Panc1 (cell line): ENCODE measurements at places on chromosomes 7 and 10. TPM values are rescaled to one million over a fixed set of nuclear protein-coding genes. Genes with fewer than 3 reads are reported as not detected.

- DNase-seq: no peak
Observed at GRCh38 chr7:157564517-157565177, 227.8 kb downstream of the DNAJB6 start.

Gene PNLIPRP3
- not detected for total RNA-seq

Gene LEP
- total RNA-seq: not detected

- no peak for DNase-seq
Observed at GRCh38 chr7:18177129-18177814, 149.6 kb upstream of the PRPS1L1 start.

GRCh38 chr10:133275684-133276092 lies 980 bp downstream of the ADAM8 start:
- no peak for DNase-seq

DNA sequence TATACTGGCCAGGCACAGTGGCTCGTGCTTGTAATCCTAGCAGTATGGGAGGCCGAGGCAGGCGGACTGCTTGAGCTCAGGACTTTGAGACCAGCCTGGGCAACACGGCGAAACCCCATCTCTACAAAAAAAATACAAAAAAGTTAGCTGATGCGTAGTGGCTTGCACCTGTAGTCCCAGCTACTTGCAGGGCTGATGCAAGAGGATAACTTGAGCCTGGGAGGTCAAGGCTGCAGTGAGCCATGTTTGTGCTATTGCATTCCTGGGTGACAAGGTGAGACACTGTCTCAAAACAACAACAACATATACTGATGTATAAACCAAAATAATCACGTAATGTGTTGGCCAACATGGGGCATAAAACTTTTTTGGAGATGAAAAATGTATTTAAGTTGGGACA lies 6.4 kb upstream of the NPM3 start:
- DNase-seq: no peak

- no peak for DNase-seq
Observed at GRCh38 chr7:94288096-94288495, 106.6 kb upstream of the COL1A2 start.

DNA sequence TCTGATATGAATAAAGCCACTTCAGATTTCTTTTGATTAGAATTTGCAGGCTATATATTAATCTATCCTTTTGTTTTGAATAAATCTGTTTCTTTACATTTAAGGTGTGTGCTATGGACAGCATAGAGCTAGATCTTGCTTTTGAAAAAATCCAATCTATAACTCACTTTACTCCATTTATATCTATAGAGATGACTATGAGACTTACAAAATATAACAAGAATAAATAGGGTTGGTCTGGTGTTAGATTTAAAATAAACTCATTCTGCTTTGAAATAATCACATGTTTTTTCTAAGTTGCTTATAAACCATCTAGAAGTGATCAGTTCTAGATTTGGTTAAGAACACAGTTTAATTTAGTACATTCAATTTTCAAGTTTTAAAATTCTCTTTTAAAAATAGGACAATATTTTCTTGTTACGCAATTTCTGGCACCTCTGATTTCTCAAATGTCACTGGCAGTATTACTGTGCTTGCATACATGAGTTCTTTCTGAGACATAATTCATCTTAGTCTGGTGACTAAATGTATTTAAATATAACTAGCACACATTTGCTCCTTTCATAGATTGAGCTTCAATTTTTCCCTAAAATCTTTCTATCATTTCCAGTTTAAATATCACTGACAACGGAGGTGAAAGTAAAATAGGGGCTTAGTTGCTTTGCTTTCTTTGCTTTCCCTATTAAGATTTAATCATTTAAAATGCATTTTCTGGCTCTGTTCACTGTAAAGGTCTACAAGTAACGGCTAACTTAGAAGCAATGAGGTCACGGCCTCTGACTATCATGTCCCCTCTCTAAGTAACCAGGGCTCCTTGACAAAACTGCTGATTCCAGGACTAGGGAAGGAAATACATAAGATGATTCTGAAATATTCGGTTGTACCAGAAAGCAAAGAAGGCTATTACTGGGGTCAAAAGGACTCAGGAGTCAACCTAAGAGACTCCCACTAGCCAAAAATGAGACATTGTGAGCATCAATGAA lies 89.3 kb downstream of the ICA1 start:
- DNase-seq: no peak

Gene FAM237B
- total RNA-seq: not detected

DNA sequence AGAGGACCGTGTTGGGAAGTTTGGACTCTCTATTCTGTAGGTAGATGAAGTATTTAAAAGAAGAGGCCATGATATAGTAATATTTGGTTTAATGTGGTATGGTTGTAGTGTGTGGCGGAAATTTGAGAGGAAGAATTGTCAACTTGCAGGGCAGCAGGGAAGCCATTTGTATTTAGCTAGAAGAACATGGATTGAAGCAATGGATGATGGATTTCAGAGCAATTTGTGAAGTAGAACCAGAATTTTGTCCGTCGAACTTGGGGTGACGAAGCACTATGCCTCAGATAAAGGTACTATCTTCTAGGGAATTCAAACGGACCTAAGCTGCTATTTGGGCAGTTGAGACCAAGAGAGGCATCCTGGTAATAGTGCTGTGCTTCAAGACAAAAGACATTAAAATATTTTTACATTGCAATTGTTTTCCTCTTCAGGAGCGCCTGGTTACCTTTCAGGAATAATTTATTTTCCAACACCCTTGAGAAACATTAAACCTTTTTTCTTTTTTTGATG lies 615 bp upstream of the WBP1L start:
- no peak for DNase-seq

Gene VWA2
- 0.77 TPM for total RNA-seq

- no peak for DNase-seq
Observed at GRCh38 chr7:129989466-129989865, 36.7 kb upstream of the UBE2H start.

Gene TCAF2
- 0.28 TPM for total RNA-seq

DNA sequence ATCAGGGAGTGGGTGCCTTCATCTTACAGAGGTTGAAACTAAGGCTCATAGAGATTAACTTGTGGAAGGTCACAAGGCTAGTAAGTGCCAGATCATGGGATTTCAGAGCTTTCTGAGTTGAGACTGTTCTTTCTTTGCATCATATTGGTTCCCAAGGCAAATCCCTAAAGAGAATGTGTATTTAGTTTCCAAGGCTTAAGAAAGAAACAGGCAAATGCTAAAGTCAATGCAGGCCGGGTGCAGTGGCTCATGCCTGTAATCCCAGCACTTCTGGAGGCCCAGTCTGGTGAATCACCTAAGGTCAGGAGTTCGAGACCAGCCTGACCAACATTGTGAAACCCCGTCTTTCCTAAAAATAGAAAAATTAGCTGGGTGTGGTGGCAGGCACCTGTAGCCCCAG lies 19.8 kb downstream of the CDK1 start:
- DNase-seq: no peak

Gene WNT2
- not detected for total RNA-seq

Gene ABCC2
- 6.5 TPM for total RNA-seq

DNA sequence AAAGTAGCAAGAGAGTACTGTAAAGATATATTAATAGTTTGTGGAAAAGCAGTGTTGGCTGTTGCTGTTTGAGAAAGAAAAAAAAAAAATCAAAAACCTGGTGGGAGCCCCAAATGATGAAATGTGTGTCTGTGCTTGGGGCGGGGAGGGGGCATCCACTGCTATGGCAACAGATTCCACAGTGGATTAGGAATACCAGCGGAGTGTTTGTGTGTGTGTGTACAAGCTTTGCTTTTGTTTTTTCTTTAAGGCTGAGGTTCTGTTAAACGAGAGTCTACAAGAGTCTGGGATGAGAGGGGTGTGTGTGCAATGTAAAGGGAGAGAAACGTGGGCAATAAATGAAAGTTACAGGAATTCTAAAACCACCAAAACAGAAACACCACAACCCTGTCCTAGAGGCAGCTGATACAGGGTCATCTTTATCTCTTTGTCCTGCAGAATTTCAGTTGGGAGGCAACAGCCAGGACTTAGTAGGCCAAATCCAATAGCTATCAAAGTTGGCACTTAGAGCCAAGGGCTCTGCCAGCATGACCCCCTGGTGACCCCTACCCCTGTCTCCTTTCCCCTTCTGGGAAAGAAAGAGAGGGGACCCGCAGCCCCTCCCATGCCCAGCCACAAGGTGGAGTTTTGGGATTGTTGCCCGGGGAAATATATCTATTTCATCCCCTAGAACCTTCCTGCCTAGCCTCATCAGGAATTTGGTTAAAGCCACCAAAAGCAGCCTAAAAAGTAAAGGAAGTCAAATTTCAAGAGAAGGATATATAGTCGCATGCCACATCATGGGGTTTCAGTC lies 85.4 kb downstream of the OSBPL3 start:
- DNase-seq: no peak

Gene FKBP6
- total RNA-seq: not detected

DNA sequence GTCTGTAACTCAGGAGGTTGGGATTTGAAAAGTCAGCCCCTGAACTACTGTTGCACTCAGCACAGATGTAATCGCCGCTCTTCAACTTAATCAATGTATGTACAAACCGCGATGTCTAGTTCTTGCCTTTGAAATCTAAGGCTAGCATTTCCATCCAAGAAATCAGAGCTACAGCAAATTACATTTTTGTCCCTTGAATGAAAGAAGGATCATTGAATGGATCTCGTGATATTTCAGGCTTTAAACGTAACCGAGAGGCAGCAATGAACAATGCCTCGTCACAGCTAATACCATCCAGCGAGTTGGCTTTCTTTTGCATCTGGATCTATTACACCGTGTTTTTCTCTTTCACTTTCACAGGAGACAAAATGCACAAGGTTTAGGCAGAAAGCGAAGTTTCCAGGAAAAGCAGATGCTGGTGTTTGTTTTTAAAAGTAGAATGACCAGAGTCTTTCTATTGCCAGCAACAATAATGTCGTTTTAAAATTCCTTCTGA lies 5.5 kb downstream of the SKIDA1 start:
- DNase-seq: no peak

DNA sequence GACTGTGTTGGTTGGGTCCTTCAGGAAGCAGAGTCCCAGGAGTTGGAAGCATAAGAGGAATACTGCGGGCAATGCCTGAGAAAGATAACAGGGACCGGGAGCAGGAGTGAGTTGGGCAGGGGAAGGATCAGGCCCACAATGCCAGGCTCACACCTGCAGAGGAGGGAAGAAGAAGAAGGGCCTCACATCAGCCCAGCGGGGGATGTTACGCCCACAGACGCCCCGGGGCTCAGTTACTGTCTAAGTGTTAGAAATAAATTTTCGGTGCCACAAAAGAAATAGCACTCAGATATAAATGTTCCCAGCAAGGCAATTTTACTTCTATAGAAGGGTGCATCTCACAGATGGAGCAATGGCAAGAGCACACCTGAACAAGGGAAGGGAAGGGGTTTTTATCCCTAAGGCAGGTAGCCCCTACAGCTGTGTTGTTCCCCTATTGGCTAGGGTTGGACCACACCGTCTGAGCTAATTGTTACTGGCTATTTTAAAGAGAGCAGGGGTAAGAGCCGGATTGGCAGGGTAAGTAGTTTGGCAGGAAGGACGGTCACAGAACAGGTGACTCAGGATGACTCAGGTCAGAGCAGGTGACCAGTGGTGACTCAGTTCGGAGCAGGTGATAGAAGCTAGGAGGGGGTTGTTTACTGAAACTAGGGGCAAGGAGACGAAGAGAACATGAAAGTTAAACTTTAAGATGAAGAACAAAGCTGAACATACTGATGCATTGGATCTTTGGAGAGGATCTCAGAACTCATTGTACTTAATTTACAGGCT lies at the start of gene NOS3:
Gene NOS3 (plus strand): TSS at position 602 of the 771 bp plus-strand sequence. CDS start 2,787 bp downstream, outside the sequence.
- DNase-seq: no peak

Gene DNA2
- total RNA-seq: 29.0 TPM

- DNase-seq: no peak
Observed at GRCh38 chr7:91949221-91950009, 8.8 kb downstream of the AKAP9 start.

GRCh38 chr10:63132651-63133055 lies 475 bp upstream of the NRBF2 start:
- DNase-seq: no peak

DNA sequence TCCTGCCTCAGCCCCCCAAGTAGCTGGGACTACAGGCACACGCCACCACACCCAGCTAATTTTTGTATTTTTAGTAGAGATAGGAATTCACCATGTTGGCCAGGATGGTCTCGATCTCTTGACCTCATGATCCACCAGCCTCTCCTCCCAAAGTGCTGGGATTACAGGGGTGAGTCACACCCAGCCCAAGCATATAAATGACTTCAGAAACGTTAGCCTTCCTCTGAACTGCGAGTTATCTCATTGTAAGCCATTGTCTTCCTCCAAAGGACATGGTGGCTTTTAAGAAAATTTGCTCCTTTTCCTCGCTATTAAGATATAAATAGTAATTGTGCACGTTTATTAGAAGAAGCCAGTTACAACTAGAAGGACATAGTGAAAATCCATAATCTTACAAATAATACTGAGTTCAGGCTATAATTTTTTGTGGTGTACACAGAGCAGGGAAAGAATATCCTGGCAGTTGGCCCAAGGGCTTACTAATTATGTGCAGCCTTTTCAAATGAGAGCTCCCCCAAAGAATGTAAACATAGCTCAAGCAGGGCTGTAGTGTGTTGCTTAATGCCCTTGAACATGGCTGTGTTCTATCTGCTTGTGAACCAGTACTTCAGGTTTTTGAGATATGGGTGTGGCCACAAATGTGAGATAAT lies 495.8 kb downstream of the PARD3 start:
- DNase-seq: no peak

DNA sequence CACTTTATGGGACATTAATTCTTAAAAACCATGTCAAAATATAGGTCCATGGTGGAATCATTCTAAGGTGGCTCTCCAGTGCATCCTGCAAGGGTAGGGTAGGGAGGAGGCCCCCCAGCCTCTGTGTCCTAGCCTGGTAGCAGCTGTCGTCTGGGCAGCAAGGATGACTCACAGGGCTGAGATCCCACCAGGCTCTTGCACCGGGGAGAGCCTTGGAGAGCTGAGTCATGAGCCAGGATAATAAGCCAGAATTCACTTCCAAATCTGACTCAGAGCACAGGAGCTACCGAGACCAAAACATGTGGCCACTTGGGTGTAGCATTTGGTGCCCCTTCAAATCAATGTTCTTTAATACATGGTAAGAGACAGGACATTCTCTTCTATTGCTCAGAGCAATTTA lies 298.5 kb downstream of the NEBL start:
- DNase-seq: no peak

DNA sequence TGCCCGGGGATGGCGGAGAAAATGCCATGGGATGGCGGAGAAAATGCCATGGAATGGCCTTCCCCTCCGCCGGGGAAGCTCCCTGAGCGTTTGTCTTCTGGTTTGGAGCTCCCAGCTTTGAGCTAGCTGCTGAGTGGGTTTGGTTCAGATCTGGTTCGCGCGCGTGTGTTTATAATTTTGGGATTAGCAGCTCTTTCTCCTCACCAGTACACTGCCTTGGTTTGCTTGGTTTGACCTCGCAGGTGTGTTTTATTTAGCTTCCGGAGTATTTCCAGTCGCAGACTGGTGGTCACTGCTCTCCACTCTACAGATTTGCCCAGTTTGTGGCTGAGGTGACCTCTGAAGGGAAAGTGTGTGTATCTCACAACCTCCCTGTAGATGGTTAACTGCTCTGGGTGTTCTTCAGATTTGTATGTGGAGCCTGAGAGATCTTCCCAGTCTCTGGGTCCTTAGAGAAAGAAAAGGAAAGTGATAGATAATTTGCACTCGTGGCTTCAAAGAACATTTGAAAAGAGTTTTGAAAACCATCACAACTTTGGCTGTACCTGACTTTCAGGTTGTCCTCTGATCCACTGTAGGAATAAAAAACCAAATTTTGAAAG lies 597 bp downstream of the ZNF277 start:
- DNase-seq: no peak

- DNase-seq: no peak
Observed at GRCh38 chr7:1721047-1721690, 51.1 kb downstream of the ELFN1 start.

Gene CRTAC1
- 0.23 TPM for total RNA-seq

- no peak for DNase-seq
Observed at GRCh38 chr10:84257343-84258020, 12.6 kb downstream of the RGR start.
